Activated naive CD4-positive, alpha-beta T cell treated with anti-CD3 and anti-CD28 coated beads, Interleukin-2, amount 50 U/mL, for 72 hours (primary cell): ENCODE measurements at places on chromosomes 6 and 20.
A peak's percentile ranks its signal among the peaks of the same experiment; 100 is the strongest.

GRCh38 chr20:58554541-58554940 is 39.3 kb upstream of the APCDD1L start:
- DNase-seq = no peak

GRCh38 chr20:57435498-57436222 is 44.5 kb downstream of the RBM38 start:
- no peak for DNase-seq

GRCh38 chr20:44962483-44962882 is 2.3 kb upstream of the TOMM34 start:
- no peak for DNase-seq

GRCh38 chr6:53797304-53797703 is 2.5 kb downstream of the LRRC1 start:
- no peak for DNase-seq

- no peak for DNase-seq
Measured at GRCh38 chr20:32350421-32350820, 7.7 kb upstream of the ASXL1 start.

- DNase-seq = no peak
Measured at GRCh38 chr6:44935693-44936300, 392.3 kb upstream of the RUNX2 start.

- DNase-seq = no peak
Measured at GRCh38 chr6:46414398-46414797, 76.9 kb downstream of the RCAN2 start.

GRCh38 chr20:39342463-39342862 is 380.3 kb downstream of the DHX35 start:
- no peak for DNase-seq

- DNase-seq = no peak
Measured at GRCh38 chr20:13839421-13840092, 54.7 kb downstream of the NDUFAF5 start.

DNA sequence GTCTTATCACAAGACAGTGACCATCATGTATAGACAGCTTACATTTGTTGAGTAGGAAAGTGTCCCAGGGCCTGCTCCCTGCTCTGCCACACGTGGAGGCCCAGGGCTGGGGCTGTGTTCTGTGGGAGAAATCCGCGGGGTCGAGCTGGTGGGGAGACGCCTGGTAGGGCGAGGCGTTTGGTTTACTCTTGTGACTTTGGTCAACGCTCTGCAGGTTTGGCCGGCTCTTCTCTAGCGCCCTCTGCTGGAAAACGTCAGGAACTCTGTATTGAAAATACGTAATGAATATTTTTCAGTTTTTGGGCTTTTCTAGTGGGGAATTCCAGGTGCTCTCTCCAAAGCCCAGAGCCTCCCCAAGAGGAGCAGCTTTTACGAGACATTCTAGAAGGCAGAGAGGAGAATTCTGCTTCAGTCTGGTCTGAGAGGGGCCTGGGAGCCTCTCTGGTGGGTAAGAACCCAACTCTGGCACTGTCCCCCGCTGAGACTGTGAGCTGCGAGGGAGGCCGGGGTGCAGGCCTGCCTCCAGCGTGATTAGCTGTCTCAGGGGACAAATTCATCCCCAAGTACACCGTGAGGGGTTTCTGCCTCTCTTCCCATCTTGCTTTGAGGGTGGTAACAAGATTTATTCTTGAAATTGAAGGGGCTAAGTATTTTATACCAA is 112.6 kb upstream of the RALGAPA2 start:
- no peak for DNase-seq

- DNase-seq = no peak
Measured at GRCh38 chr6:76940191-76940590, 523.1 kb downstream of the HTR1B start.

DNA sequence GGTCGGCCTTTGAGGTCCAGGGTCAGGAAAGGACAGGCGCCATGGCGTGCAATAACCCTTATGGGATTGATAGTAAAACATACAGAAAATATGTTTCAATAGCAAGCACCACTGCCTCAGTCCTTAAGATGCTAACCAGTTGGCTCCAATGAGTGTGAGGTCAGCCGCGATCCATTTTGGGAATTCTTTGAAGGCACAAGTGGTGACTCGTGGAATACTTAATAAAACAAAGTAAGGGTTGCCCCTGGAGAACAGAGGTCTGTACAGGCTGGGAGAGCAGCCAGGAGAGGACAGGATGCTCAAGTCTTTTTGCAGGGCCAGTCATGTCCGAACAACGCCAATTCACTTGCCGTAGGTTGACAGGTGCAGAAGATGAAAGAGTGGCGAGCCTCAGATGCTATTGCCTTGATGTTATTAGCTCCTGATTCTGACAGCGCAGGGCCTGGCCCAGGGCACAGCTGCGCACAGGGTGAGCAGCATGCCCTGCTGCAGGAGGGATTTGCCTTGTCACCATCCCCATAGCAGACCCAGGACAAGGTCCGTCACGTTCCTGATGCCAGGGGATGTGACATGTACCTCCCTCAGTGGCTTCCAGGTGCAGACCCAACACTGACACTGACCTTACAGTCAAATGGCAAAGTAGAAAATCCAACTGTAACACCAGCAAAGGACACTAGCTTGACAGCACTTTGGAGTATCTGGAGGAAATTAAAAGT is 21.8 kb downstream of the SYNDIG1 start:
- DNase-seq = no peak

DNA sequence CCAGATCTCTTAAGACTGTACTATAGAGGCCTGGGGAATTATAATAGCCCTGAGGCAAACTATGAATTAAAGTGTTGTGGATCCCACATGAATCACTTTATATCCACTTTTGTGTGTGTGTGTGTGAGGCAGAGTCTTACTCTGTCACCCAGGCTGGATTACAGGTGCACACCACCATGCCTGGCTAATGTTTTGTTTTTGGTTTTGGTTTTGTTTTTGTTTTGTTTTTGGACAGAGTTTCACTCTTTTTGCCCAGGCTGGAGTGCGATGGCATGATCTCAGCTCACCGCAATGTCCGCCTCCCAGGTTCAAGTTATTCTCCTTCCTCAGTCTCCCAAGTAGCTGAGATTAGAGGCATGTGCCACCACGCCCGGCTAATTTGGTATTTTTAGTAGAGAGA is 32.2 kb upstream of the MICB start:
- no peak for DNase-seq

DNA sequence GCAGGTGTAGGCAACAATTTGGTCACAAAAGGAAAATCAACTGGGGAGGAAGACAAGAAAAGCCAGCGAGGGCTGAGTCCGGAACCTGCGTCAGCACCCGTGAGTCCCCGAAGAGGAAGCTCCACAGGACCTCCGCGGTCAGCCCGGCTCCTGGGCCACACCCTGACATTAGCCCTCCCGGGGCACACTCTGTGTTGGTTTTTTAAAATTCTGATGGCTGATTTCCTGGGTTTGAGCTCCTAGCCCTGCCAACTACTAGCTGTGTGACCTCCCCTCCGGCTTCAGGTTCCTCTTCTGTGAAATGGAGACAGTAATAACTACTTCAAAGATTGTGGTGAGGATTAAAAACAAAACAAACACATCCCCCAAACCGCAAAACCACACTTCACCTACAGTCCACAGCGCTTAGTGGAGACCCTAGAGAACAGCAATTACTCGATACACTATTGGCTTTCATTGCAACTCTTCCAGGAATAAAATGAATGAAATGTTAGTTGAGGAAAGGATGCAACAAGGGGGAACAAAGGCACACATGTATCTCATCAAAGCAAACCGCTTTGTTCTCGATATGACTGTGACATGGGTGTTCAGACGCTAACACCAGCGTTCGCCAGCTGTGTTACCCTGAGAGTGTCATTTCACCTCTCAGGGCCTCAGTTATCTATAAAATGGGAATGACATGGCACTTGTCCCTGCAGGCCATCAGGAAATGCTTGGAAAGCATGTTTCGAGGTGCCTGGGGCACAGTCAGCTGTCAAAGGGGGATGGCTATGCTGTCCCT is 985 bp downstream of the ZBP1 start:
- peak; percentile 72 for DNase-seq

DNA sequence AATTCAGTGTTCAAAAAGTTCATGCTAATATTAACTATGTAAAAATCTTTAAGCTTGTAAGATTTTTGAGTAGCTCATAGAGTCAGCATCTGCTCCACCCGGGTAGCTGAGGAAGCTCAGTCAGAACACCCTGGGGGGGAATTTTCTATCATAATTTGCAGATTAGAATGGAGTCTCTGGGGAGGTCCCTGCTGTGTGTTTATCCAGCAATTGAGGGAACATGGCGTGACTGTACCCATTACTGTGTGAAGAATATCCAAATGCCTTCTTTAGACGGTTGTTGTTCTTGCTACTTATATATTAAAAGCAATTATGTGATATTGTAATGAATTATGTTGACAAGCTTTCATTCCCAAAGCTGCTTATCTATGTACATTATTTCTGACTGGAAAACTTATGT is 64.8 kb downstream of the AIG1 start:
- DNase-seq = no peak

DNA sequence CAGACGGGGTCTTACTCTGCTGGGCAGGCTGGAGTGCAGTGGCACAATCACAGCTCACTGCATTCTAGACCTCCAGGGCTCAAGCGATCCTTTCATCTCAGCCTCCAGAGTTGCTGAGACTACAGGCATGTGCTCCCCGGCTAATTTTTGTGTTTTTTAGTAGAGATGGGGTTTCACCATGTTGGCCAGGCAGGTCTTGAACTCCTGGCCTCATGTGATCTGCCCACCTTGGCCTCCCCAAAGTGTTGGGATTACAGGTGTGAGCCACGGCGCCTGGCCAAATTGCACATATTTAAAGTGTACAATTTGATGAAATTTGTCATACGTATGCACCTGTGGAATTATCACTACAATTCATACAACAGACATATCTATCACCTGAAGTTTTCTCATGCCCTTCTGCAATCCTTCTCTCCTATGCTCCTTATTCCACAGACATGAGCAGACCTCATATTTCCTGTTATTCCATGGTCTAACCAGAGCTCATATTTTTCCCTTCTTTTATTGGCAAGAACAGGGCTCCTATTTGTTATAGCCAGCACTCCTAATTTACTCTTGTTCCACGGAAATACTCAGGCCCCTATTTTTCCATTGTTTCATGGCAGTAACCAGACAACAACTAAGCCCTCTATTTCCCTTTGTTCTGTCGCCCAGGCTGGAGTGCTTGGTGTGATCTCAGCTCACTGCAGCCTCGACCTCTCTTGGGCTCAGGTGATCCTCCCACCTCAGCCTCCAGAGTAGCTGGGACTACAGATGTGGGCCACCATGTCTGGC is 2.2 kb upstream of the CSTL1 start:
- DNase-seq = no peak

DNA sequence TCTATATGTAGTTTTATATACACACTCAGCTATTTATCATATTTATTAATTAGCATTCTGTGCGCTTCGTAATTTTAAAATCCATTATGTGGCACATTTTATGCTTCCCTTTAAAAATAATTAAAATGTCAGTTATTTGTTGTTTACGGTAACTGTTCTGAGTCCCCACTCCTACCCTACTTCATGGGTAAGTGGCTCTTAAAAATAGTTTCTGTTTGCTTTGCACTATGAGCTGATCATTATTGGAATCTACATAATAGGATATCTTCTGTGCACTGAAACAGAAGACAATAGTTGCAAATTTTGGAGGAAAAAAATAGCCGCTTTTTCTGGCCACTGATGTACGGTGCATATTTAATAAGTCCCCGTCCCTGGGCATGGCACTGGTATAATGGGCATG is 25.2 kb downstream of the LCA5 start:
- DNase-seq = no peak

GRCh38 chr6:7119272-7119801 is 11.6 kb downstream of the RREB1 start:
- DNase-seq = no peak

DNA sequence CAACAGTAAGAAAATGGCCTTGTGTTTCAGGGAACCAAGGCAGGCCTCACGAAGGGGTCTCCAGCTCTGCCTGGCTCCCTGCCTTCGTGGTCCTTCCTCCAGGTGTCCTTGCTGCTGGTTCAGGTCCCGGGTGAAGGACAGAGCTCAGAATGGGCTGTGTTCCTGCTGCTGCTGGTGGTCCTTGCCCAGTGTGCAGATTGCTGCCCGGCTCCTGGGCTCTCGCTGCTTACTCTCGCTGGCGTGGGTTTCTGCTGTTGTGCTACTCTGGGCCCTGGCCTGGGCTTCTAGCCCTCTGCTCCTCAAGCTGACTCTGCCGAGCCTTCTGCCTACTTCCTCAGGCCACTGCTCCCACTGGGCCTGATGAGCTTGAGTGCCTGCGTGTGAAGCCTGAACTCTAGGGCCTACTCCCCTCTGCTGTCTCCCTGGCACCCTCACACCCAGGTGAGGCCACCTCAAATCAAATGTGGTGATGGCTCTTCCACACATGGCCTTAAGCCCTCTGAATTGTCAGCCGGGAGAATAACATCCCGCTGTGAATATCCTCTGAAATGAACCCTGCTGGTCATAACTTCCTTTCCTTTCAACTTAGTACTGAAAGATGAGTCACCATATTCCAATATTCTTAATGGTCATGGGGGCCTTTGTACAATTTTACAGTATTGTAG is 171.6 kb downstream of the FOXC1 start:
- no peak for DNase-seq

DNA sequence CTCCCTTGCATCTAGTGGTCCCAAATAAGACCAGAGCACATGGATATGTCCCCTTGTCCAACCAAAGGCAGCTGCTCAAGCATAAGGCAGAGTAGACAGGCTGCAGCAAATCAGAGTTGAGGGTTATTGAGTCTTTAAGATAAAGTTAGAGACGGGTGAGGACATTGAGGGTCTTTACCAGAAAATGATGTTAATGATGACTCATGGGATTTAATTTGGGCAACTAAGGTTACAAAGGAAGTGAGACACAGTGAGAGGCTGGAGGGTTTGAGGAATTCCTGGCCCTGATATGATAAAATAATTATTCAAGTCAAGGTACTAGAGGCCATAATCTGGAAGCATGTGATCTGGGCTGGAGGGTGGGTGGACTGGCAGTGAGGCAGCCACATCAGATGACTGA is 133.6 kb downstream of the ALDH8A1 start:
- no peak for DNase-seq
